T47D (cell line): ENCODE measurements at places on chromosomes 6 and 20.

DNA sequence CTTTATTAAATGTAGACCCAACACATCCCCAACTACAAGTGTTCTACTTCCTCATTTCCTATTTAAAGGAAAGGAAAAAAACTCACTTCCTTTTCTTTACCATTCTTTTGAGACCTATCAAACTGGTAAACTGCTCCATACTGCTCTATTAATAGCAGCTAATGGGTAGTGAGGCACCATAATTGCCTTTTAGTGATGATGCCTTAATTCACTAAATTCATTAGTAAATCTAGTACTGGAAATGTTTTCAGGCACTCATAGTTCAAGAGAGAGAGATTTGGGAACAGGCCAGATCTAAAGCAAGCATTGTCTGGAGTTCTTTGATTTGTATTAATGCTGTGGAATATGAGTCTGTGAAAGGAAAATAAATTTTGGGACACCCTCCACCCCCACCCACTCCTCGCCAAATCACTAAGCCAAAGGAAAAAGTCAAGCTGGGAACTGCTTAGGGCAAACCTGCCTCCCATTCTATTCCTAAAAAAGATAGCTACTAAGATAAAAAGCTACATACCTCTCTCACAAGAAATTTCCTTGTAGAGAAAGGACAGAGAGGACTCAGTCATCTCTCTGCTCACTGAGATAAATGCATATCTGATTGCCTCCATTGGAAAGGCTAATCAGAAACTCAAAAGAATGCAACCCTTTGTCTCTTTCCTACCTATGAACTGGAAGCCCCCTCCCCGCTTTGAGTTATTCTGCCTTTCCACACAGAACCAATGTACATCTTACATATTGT, 13.6 kb upstream of the IBTK start:
- DNase-seq = no peak

GRCh38 chr20:31637660-31638059, at the start of gene COX4I2:
Gene COX4I2 (plus strand): TSS chr20:31637912. CDS start chr20:31639018, 1,106 bp downstream.
- no peak for DNase-seq

DNA sequence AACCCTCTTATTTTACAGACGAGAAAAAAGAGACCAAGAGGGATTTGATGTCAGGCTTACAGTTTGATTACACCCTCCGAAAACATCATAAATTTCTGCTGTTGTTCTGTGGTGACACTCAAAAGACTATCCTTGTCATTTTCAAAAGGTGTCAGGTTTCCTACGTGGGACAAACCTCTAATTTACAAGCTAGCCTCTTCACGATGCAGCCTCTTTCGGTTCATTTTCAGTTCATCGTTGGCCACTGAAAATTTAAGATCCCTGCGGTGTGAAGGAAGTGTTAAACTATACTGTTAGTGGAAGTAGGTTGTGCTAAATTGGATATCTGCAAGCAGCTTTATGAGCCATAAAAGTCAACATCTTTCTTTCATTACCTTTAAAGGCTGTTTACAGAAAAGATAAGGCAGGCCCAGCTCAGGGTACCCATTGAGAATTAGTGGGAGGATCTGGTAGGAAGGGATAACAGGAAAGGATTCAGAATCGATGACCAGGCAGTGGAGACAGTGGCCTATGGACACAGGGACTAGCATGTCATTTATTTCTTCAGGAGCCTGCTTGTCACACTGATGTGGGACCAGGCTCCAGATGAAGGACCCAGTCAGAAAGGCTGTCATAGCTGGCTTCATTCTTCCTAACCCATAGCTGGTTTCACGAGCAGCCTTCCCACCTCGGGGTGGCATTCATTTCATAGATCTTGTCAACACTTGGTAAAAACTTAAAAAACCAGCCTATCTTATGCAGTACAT, 329.1 kb upstream of the SOX4 start:
- DNase-seq = no peak

GRCh38 chr6:75076009-75076408, 129.8 kb downstream of the COL12A1 start:
- DNase-seq = no peak

- DNase-seq = peak; percentile 25
These were observed 46.7 kb upstream of the MOCS1 start for GRCh38 chr6:39980839-39981580.
